ACHN (cell line): ENCODE measurements at places on chromosomes 3 and 15.
A peak's percentile ranks its signal among the peaks of the same experiment; 100 is the strongest.

DNA sequence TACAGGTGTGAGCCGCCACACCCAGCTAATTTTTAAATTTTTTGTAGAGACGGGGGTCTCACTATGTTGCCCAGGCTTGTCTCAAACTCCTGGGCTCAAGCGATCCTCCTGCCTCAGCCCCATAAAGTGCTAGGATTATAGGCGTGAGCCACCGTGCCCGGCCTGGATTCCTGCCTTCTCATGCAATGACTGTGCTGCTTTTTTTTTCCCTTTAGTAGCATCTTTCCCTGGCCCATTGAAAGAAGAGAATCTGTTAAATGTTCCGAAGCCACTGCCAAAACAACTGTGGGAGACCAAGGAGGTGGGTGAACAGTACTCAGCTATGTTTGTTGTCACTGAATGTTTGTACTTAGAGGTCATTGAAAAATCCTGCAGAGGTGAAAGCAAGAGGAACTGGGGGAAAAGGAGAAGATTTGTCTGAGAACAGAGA is 88.0 kb downstream of the CRTC3 start:
- no peak for DNase-seq

- peak; percentile 44 for DNase-seq
Measured at GRCh38 chr3:146503461-146504202, 34.3 kb upstream of the PLSCR2 start.

GRCh38 chr3:63895422-63896189 is 16.6 kb downstream of the SCAANT1 start:
- no peak for DNase-seq

DNA sequence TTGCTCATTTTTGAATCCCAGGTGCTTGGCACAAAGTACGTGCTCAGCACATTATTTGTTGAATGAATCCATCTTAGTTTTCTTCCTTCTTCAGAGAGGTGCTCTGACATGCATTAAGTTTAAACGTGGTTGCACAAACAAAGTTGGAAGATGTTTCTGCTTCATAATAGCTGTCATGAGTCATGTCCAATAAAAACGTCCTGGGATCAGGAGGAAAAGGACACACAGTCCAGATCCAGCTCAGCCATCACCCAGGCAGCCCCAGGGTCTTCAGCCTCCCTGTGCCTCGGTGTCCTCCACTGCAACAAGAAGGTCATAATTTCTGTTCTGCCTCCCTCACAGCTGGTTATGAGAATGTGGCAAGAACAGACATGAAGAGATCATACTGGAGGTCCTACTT is 55.4 kb downstream of the CCNL1 start:
- DNase-seq = no peak

DNA sequence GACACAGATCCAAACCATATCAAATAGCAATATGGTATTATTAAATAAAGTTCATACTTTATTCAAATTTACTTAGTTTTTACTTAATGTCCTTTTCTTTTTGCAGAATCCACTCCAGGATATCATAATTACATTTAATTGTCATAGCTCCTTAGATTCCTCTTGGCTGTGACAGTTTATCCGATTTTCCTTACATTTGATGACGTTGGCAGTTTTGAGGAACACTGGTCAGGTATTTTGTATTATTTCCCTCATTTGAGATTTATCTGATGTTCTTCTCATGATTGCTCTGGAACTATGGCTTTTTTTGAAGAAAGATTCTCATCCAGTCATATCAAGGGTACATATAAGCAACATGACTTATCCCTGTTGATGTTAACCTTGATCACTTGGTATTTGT is 198.3 kb upstream of the STAC start:
- no peak for DNase-seq

DNA sequence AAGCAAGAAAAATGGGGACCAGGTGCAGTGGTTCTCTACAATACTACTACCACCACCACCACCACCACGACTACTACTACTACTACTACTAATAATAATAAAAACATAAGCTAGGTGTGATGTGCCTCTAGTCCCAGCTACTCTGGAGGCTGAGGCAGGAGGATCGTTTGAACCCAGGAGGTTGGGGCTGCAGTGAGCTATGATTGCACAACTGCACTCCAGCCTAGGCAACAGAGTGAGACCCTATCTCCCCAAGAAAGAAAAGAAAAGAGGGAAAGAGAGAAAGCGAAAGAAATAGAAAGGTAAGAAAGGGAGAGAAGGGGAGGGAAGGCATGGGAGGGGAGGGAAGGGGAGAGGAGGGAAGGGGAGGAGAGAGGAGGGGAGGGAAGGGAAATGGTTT is 350.6 kb downstream of the FOXP1 start:
- no peak for DNase-seq

DNA sequence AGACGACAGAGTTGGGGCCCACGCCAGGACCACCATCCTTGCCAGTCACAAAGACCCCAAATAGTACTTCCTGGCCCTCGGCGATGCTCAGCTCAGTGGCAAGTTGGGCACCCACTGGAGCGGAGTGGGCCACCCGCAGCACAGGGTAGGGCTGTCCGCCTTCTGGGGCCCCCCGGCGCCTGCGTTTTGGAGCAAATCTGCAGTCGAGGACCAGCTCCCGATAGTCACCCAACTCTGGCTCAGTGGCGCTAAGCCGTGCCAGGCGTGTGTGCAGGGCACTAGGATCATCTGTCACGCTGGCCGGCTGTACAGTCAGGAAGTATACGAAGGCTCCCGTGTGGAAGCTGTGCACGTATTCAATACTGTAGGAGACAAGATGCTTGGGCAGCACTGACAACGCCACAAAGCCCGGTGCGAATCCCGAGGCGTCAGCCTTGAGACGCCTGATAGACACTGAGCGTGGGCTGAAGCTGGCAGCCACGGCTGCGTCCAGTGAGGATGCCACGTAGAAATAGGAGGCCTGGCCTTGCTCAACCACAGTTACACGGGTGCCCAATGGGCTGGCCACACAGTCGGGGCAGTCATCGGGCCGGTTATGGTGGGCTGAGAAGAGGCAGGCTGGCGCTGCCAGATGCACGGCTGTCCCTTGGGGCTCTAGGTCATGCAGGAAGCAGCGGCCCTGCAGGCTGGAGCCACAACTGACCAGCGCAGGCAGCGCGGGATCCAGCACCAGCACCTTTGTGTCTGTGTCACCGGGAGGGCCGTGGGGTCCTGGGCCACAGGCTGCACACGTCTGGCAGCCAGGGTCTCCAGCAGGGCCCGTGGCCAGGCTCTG is 945 bp downstream of the MST1R start:
- no peak for DNase-seq

DNA sequence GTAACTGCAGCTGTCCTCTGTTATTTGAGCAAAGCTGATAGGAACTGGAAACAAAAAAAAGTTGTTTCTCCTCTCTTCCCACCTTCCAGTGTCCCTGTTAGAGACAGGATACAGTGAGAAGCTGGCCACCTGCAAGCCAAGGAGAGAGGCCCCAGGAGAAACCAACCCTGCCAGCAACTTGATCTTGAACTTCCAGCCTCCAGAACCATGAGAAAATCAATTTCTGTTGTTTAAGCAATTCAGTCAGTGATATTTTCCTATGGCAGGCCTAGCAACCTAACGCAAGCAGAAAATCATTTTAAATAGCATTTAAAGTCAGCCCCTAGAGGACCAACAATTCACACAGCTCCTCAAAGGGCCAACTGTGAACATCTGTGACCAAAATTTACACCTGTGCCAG is 291.3 kb downstream of the OXSM start:
- DNase-seq = no peak

DNA sequence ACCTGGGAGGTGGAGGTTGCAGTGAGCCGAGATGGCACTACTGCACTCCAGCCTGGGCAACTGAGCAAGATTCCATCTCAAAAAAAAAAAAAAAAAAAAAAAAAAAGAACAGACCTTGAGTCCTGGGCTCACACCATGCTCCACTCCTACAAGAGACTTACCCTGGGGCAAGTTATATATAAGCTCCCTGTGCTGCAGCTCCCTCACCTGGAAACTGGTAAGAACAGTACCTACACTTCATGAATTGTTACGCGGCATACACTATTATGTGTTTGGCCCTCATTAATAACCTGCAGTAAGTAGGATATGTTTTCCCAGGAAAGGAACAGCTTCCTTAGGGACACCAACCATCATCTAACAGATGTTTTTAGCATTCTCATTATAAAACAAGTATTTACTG is 119.6 kb downstream of the FMN1 start:
- peak; percentile 4 for DNase-seq
